Vagina (tissue), 2 donors: ENCODE measurements at places on chromosomes 4 and X.
A peak's percentile ranks its signal among the peaks of the same experiment; 100 is the strongest.

- DNase-seq: no peak
Measured at GRCh38 chrX:136778020-136778419, 2.7 kb downstream of the ARHGEF6 start.

- DNase-seq: no peak
Measured at GRCh38 chrX:39476604-39477021, 621.1 kb downstream of the BCOR start.

DNA sequence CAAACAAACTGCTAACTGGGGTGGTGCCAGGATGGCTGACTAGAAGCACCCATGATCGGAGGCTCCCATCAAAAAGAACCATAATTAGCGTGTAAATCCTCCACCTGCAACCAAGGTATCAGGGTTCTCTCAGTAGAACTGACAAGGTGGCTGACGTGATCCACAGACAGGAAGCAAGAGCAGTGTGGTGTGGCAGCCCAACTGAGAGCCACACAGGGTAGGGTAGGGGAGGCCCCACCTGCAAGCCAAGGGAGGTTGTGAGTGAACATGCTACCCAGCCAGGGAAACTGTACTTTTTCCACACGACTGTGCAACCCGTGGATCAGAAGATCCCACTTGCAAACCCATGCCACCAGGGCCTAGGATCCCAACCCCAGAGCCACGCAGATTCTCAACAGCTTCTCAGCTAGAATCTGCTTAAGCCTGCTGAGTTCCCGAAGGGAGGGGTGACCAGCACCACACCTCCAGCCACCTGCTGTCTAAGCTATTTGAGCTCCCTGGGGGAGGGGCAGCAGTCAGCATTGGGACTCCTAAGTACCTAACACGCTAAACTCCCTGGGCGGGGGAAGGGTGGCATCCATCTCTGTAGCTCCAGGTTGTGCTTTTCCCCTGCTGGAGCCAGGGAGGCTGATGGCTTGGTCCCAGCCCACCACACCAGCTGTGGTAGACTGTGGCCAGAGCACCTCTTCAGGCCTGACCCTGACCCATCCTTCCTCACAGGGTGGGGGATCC is 425.1 kb downstream of the GPM6A start:
- no peak for DNase-seq

GRCh38 chrX:69543572-69543971 is 39.4 kb downstream of the NALF2 start:
- DNase-seq: no peak

GRCh38 chrX:12480956-12481355 is 310.3 kb upstream of the PRPS2 start:
- DNase-seq: no peak

- no peak for DNase-seq
Measured at GRCh38 chr4:38132107-38132673, 172.0 kb downstream of the PTTG2 start.

- no peak for DNase-seq
Measured at GRCh38 chr4:182823576-182823975, 93.6 kb downstream of the DCTD start.

- no peak for DNase-seq
Measured at GRCh38 chr4:176367771-176368465, 48.2 kb downstream of the SPCS3 start.

GRCh38 chr4:175453456-175453855 is 358.6 kb downstream of the GPM6A start:
- DNase-seq: no peak

- DNase-seq: no peak
Measured at GRCh38 chr4:89334311-89334710, 26.7 kb upstream of the GPRIN3 start.

- DNase-seq: no peak
Measured at GRCh38 chrX:41442824-41443550, 4.2 kb upstream of the NYX start.

DNA sequence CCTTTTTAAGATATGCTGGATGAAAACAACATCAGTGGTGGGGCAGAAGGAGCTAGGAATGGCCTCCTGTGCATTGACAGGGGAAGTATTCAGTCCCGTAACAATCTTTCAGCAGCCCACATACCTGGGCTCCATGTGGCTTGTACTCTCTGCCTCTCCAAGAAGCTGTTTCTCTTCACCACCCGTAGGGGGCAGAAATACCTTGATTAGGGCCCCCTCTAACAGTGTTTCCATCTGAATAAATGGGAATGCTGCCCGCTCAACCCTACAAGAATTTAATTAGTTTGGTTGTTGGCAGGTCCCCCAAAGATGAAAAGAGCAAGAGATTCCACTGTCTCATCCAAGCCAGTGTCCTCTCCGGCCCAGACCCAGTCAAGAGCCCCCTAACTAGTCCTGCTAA is 155.2 kb downstream of the SMIM20 start:
- no peak for DNase-seq

GRCh38 chr4:75745721-75746199 is 21.4 kb downstream of the USO1 start:
- DNase-seq: no peak

GRCh38 chrX:94492541-94492940 is 818.5 kb downstream of the FAM133A start:
- DNase-seq: no peak

GRCh38 chrX:39981946-39982345 is 115.8 kb downstream of the BCOR start:
- no peak for DNase-seq

DNA sequence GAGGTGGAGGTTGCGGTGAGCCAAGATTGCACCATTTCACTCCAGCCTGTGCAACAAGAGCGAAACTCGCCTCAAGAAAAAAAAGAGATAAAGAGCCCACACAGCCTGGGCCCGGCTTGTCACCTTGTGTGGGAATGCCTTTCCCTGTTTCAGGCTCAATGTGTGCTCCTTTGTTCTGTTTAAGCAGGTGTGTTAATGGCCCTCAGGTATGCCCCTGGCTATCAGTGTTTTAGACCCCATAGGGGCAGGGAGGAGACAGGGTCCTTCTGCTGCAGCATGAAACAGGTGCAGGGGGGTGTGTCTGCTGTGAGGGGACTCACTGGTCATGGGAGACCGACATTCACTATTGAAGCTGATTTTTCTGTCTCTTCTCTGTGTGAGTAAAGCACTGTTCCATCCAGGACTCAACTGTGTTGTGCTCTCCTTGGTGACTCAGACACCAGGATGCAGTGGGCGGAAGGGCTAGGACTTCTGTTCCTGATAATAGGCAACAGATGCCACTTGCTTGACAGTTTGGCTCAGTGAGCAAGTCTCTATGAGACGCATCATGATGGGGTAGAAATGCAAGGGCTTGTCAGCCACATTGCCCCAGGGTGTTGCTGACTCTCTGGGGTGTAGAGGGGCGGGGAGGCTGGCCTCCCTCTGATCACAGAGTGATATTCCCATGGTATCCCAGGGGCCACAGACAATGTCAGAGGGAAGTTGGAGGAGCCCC is 15.6 kb upstream of the LAP3 start:
- no peak for DNase-seq

DNA sequence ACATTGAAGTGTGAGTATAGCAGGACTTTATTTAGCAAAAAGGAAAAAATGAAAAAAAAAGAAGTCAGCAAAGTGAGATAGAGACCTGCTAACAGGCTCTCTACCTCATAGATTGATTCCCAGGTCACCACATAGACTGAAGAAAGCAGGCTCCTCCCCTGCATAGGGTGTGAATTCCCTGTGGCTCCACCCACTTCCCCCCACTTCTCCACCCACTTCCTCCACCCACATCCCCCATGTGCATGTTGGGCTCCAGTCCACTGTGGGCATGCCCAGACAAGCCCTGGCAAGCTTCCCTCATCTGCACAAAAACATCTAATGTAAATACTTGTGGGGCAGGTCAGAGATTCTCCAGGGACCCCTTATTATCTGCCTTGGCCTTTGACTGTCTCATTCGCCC is 97.8 kb downstream of the TMEM47 start:
- DNase-seq: no peak

- no peak for DNase-seq
Measured at GRCh38 chr4:8919651-8920288, 48.1 kb upstream of the HMX1 start.

DNA sequence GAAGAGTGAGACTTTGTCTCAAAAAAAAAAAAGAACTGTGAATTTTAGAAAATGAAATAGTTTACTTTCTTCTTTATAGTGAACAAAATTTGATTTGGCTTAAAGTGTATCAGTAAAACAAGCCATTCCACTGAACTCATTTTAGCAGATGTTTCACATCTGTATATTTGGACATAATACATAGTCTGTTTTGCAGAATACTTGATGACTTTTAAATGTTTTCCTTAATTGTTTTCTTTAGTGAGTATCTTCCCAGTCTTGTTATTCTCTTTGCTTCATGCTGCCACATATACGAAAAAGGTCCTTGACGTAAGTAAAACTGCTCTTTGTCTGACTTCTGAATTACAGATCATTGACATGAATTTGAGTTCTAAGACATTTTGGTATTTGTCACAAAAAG is 8.3 kb downstream of the TMEM33 start:
- DNase-seq: no peak

GRCh38 chr4:98151145-98151924 is 8.1 kb upstream of the STPG2 start:
- no peak for DNase-seq

DNA sequence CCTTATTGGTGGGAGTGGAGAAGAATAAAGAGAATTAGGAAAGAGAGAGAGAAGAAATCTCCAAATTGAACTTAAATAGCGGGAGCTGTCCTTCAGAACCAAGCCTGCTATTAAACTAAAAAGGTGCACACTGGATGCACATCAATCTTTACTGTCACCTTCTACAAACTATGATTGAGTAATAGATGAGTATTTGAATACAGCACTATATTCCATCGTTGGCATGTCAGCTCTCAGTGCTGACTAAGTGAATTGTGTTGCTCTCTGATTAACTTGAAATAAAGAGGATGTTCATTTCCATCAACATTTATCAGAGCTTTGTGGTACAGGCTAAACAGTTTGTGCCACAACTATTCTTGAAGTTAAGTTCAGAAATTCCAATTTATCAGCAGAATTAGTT is 143.7 kb upstream of the PABPC4L start:
- DNase-seq: no peak

- DNase-seq: no peak
Measured at GRCh38 chr4:88908003-88908402, 149.0 kb downstream of the FAM13A start.

- DNase-seq: no peak
Measured at GRCh38 chrX:106730401-106730800, 3.9 kb downstream of the RNF128 start.

GRCh38 chrX:142978130-142978684 is 47.5 kb upstream of the SPANXN4 start:
- DNase-seq: no peak

- no peak for DNase-seq
Measured at GRCh38 chr4:48450740-48451139, 32.4 kb upstream of the SLC10A4 start.

GRCh38 chrX:150253959-150254620 is 109.0 kb upstream of the MAMLD1 start:
- peak; percentile 43 for DNase-seq

DNA sequence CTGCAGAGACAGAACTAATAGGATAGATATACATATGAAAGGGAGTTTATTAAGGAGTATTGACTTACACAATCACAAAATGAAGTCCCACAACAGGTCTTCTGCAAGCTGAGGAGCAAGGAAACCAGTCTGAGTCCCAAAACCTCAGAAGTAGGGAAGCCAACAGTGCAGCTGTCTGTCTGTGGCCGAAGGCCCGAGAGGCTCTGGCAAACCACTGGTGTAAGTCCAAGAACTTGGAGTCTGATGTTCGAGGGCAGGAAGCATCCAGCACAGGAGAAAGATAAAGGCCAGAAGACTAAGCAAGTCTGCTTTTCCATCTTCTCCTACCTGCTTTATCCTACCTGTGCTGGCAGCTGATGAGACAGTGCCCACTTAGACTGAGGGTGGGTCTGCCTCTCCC is 89.6 kb downstream of the MXRA5 start:
- no peak for DNase-seq

DNA sequence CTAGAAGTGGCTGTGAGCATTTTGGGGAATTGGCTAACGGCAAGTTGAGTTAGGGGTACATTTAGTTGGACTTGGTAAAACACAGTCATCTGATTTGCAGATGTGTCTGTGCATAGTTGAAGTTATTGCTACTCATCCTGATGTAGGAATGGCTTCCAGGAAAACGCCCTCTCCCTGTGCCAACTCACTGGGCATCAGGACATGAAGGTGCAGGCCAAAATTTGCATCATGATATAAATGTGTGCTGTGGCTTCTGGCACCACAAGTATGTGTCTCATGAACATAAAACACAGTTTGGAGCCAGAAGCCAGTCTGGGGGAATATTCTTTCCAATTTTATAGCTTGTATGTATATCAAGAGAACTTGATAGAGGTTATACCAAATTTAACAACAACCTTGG is 54.2 kb upstream of the CBR4 start:
- no peak for DNase-seq

GRCh38 chr4:42638993-42639392 is 17.9 kb downstream of the ATP8A1 start:
- no peak for DNase-seq

DNA sequence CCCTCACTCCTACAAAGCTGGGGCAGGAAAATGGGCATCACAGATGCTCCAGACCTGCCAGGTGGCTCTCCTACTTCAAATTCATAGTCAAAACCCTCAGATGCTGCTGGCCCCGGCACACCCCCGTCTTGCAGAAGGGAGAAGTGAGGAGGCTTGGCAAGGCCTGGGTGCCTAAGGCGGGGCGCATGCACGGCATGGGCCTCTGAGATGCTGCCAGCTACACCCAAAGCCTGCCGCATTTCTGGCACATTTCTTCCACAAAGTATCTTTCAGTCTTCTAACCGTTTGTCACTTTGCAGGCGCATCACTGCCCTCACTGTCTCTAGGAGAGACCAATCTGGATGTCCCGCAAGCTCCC is 19.6 kb downstream of the WDR1 start:
- DNase-seq: no peak

- no peak for DNase-seq
Measured at GRCh38 chr4:156560701-156561100, 410.9 kb downstream of the PDGFC start.

DNA sequence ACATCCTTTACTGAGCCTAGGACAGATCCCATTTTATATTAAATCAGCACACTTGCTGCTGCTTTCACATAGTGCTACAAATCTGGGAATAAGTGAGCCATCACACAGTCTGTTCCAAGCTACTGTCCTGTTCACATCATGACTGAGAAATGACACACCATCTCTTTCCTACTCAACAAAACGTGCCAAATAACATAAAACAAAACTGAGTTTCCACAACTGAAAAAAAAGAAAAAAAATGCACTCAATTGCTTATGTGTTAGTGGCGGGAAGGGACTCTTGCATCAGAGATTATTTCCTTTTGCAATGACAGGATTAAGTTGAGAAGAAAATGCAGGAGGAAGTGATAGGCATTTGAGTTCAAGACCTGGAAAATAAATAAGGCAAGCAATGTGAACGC is 109.0 kb downstream of the SHROOM4 start:
- no peak for DNase-seq

DNA sequence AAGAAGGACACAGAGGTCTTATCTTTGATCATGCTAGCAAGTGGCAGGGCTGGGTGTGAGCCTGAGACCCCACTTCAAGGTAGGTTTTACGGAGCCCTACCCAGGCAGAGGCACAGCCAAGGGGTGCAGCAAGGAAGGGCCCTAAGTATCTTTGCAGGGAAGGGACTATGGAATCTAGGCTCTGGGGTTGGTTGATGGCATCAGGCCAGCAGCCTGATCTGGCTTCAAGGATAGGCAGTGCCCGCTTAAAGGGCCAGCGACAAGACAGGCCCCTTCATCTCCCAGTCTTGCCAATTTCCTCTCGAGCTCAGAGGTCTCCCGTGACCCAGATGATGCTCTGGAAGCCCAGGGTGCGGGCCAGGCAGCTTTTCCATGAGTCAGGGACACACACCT is 5.8 kb downstream of the ABLIM2 start:
- DNase-seq: no peak

GRCh38 chr4:17535906-17536305 is 20.9 kb downstream of the CLRN2 start:
- DNase-seq: no peak

- no peak for DNase-seq
Measured at GRCh38 chrX:136529795-136530194, 2.2 kb upstream of the VGLL1 start.
